ELR (cell line): ENCODE measurements at places on chromosomes 2 and 18.

DNA sequence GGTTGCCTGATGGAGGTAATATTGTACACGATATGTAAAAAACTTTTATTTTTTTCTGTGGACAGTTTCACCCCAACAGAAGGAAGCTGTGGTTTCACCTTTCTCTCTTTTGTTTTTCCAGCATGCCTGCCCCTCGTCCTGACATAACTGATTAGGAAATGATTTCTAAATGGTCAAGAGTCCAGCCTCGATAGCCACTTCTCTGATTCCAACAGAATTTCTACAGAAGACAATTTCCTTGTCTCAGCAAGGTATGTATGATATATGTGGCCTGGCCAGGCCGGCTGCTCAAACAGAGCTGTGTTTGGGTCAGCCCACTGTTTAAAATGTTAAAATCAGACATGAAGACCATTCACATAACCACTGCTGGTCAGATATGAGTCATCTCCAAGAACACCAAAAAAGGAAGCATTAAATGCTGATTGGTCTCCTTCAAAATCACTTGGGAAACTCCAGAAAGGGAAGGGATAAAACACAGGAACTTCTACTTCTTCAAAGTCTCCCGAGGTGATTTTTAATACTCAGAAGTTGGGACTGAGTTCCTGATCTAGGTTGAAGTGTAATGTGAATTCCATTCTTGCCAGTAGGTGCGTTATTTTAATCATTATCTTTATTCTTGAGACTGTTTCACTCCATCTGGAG is 22.3 kb downstream of the ATP8B1 start:
- peak; percentile 83 for DNase-seq

GRCh38 chr2:226794196-226794661 is 5.4 kb downstream of the IRS1 start:
- DNase-seq = peak; percentile 58

DNA sequence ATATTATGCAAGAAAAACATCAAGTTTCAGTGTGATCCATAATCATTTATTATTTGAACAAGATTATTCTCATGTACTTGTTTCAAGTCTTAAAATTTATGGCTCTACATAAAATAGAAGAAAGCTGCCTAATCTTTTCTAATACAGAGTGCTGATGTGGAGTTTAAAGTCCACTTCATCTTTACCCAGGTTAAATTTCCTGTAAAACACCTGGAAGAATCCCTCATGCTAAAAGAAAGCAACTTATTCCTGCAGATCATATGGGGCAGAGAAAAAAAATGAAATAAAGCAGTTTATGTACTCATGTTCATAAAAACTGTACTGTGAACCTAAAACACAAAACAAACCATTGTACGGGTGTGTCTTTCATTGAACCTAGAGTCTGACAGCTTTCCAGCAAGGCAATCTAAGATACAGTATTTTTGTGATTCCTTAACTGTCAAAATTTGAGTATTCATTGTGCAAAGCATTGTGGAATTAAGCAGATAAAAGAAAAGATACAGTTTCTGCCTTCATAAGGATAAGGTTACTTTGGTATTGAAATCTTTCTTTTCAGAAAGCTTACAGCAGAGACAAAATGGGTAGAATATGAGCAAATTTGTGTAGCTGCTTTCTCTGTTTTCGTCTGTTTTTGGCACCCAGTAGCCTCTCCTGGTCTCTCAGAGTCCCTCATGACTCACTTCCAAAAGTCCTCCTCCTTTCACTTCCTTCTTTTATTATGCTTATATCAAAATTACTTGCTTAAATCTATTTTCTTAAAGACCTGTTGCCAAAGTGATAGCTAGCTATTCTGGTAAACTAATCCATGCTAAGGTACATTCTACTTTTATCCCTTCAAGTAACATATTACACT is 26.9 kb upstream of the GLS start:
- DNase-seq = no peak

- DNase-seq = no peak
Measured at GRCh38 chr2:202017940-202018339, 15.7 kb upstream of the FZD7 start.

GRCh38 chr18:78073275-78073674 is 823.6 kb downstream of the GALR1 start:
- DNase-seq = no peak

GRCh38 chr2:25374827-25375226 is 33.1 kb upstream of the DNMT3A start:
- no peak for DNase-seq

- DNase-seq = no peak
Measured at GRCh38 chr2:196989496-196989895, 63.0 kb upstream of the PGAP1 start.

DNA sequence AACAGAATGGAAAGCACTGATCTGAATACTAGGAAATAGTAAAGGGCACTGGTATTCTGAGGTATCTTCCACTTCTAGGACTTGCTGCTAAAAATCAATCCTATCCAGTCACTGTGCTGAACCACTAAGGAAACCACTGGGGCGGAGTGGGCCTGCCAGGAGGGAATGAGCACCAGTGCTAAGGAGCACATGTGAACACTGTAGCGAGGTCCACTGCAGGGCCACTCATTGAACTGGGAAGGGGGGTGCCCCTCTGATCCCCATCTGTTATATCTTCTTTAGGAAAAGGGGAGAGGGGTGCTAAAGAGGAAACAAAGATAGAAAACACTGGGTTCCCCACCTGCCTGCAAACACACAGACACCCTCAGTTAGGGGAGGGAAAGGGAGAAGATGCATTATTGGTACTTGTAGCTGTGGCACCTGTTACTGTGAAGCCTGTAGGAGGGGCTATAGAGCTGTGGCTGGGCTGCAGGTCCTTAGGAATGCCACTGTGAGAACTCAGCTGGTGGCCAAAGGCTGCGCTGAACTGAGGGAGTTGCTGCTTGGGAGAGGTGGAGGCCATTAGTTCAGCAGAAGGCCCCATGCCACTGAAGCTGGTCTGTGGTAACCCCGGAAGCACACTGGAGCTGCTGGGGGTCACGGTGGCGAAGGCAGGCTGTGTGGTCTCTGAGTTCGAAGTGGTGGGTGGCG is 81.8 kb downstream of the INO80D start:
- DNase-seq = peak; percentile 38

DNA sequence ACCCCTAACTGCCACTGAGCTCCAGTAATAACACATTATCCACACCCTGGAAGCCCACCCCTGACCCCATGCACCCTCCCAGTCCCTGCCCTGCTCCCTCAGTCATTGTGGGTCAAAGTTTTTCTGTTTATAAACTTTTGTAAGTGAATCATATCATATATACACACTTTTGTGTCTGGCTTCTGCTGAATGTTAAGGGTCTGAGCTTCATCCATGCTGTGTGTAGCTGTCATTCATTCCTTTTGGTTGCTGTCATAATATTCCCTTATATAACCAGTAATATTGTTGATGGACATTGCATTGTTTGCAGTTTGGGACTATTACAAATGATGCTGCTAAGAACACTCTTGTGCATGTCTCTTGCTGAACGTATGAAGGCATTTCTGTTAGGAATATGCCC is 14.5 kb downstream of the CNNM4 start:
- DNase-seq = peak; percentile 16

GRCh38 chr18:3411854-3412268 is 38.1 kb upstream of the TGIF1 start:
- peak; percentile 10 for DNase-seq

DNA sequence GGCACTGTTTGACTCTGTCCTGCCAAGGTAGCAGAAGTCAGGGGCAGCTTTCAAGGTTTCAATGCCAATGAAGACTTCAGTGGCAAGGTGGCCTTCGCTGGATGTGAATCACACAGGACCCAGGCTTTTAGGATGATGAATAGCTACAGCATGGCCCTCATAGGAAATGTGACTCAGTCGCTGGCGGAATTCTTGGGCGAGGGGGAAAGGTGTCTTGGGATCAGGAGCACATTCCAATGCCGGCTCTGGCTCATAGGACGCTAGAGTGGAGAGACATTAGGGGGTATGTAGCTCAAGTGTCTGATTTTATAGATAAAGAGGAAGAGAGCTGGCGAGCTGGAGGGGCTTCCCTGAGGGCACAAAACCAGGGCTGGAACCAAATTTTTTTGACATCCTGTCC is 68.6 kb downstream of the SMIM21 start:
- peak; percentile 14 for DNase-seq

DNA sequence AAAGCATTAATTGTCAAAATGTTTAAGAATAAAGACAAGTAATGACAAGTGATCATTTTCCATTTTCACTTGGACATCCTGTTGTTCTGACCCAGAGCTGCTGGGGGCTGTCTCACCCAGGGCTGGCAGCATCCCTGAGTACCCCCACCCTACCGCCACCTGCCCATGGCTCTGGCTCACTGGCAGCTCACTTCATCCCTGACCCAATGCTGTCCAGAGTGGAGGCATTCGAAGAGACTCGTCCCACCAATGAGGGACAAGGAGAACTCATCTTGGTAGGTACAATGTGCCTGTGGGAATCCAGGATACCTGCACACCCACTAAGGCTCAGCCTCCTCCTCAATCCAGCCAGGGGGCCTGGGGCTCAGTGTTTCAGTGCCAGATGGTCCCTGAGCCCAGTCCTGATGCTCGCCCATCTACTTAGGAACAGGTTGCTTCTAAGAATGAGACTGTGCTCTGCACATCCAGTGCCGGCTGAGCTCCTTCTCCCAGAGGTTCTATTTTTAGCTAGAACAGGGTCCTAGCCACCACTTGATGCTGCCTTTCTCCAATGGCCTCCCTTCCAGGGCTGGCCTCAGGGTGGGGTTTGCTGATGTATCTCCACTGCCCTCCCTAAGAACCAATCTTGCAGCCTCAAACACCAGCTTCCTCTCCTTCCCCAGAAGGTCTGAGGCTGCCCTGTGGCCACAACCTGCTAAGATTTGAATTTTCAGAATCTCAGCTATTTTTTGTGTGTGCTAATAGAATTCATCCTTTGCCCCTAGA is 53.7 kb downstream of the ADD2 start:
- no peak for DNase-seq

DNA sequence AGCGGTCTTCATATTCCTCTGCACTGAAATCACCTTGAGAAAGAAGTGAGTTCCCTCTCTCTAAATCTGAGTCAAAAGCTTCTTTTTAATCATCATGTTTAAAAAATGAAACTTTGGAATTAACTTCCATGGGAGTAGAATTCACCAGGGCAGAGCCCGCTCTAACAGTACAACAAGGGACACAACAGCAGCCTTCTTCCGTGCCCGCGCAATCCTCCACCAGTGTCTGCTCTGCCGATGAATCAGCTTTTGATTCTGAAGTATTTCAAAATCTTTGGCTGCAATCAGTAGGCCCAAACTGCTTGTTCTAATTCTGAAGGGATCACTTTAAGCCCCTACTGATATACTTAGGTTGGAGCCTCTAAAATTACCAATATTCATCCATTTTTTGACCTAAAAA is 76.9 kb downstream of the USP40 start:
- peak; percentile 11 for DNase-seq

DNA sequence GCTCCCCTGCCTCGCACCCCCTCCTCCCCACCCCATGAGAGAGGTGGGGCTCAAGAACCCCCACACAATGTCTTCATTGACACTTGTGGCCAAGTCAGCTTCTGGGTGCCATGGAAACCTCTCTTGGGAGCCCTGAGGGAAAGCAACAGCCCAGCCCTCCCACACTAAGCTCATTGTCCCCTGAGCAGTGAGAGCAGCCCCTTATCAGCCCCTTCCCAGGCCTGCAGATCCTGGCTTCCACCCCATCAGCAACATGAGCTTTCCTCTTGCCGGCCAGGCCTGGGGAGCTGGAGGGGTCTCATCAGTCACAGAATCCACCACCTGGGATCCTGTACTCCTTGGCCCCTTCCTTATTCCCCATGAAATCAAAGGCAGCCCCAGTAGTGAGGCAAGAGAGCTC is 107.8 kb upstream of the ST3GAL5 start:
- no peak for DNase-seq

DNA sequence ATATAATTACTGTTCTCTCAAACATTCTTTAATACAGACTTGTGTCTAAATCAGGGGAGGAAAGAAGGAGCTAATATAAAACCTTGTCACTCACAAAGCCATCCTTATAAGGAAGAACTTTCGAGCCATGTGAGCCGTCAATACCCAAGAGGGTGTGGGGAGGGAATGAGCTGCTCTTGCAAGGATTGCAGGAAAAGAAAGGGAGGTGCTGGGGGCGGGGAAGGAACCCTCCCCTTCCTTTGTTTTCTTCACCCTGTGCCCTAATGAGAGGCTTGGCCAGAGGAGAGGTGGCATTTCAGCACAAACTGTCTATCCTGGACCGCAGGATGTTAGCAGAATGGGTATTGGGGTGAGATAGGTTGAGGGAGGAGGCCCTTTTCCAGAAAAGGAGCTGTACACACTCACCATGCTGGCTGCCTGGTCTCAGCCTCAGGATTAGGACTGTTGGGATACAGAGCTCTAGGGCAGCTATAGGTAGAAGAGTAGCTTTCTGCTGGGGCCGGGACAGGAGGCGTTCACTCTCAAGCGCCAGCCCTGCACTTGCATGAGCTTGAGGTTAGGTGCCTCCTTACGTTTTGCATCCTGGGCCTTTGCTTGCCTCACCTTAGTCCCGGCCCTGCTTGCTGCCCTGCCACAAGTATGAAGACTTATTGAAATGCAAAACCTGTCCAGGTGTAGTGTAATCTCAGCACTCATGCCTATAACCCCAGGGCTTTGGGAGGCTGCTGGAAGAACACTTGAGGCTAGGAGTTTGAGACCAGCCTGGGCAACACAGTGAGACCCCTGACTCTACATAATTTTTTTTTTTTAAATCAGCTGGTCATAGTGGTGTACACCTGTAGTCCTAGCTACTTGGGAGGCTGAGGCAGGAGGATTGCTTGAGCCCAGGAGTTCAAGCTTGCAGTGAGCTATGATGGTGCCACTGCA is 190.5 kb downstream of the LOXHD1 start:
- no peak for DNase-seq

- DNase-seq = peak; percentile 3
Measured at GRCh38 chr2:170587922-170588321, 127.2 kb upstream of the SP5 start.
